ENCODE measurements at places on chromosomes 3 and 15.
A peak's percentile ranks its signal among the peaks of the same experiment; 100 is the strongest.

GRCh38 chr15:54046093-54046492 is 67.9 kb downstream of the UNC13C start:
- no peak for DNase-seq

- DNase-seq = no peak
Measured at GRCh38 chr3:107810171-107811071, 280.4 kb downstream of the CD47 start.

- no peak for DNase-seq
Measured at GRCh38 chr3:178750639-178751300, 214.5 kb downstream of the KCNMB2 start.

GRCh38 chr15:26967719-26968269 is 3.2 kb upstream of the GABRG3 start:
- peak; percentile 44 for DNase-seq

DNA sequence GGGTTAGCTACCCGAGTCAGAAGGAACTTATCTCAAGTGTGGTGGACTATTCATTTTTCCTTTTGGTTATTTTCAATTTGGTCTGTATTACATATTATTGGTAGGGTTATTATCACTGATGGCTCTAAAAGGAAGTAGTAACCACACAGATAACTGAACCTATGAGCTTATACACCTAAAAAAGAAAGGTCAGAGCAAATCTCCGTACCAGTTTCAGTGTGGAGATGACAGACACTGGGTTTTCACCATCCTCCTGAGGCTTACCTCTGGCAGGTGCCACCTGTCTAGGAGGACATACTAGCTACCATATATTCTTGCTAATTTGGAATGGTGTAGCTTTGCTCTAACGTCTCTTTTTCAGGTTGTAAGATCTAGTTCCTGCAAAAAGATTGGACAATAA is 10.2 kb downstream of the GAP43 start:
- no peak for DNase-seq

DNA sequence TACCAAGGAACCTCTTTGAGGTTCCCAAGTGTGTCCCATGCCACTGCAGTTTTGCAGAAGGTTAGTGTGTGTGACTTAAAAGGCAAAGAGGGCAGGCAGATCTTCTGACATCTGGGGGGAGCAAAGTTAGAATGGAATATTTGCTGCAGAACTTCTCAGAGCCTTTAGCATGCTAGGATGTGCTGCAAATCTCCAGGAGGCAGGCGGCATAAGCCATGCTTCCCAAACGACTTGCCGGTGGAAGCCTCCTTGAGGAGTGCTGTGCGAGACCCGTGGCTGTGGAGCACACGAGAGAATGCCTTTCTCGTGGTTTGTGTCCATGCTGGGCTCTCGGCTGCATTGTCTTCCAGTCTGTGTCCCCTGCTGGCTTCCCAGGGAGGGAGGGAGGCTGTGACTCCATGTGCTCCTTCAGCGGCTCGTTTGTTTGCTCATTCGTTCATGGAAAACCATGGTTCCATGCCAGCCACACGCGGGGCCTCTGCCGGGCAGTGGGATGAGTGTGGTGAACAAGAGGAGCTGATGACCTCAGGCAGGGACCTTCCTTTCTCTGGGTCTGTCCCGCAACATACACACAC is 13.8 kb downstream of the HDAC11 start:
- DNase-seq = no peak

GRCh38 chr3:42843713-42844411 is 31.8 kb downstream of the CYP8B1 start:
- DNase-seq = no peak

DNA sequence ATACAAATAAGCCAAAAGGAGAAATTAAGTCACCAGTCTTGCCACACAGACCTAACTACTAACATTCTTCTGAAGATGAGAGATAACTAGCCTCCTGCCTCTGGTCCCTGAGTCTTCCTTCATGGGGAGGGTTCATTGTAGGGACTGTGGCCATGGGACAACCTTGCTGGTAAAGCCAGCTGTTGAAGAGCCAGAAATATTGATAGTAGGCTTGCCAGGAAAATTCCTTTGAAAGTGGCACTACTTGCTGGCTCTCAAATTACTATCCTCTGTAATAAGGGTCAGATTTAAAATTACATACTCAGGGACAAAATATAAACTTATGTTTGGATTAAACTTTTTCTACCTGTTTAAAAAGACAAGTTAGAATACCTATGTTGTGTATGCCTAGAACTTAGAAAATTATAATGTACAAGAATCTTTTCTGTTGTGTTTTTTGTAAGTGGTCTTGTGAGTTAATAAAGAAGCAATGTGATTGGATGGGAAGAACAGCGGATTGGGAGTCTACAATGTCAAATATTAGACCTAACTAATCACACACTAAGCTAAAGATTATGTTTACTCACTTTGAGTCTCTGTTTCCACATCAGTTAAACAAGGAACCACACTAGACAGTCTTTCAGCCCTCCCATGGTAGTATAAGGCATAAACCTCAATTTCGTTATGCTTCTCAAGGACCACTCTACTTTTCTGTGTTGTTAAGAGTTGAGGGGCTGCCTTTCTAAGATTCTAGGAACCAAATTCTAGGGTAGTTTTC is 60.0 kb upstream of the TRIM71 start:
- no peak for DNase-seq

DNA sequence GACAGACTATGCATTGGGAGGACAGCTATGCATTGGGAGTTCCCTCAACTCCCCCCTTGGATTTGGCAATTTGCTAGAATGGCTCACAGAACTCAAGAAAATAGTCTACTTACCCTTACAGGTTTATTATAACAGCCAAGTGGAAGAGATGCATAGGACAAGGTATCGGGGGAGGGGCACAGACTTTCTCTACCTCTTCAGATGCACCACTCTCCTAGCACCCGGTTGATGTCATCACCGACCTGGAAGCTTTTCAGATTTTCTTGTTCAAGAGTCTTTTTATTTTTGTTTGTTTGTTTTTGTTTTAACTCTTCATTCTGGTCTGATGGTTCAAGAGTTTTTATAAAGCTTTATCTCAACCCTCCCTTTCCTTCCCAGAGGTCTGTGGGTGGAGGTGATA is 20.7 kb upstream of the ADAMTS9 start:
- DNase-seq = no peak

GRCh38 chr3:126463521-126463920 is 12.2 kb downstream of the ZXDC start:
- DNase-seq = no peak

DNA sequence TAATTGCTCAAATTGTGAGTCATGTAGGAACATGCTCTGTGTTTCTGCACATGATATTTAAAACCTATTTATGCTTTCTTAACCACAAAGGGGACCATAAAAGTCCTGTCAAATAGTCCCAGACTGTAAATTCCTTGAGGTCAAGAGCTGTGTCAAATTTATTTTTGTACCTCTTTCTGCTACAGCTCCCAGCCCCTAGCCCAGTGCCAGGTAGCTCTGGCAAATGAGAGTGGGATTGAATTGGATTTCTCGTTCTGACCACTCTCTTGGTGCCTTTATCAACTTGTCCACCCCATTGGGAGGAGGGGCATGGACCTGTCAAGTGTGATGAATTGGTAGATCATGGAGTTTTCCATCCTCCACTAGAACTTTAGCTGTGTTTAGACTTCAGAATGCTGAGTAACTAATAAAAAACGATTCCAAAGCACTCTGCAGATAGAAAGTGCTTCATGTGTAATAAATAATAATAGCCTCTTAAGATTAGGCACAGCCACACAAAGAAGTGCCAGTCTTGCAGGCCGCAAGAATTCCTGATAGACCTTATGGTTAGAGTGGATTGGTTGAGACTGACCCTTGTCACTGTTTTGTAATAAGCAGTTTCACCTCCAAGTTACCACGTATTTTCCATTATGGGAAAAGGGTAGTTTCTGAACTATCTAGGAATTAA is 120.4 kb downstream of the LPP start:
- no peak for DNase-seq

DNA sequence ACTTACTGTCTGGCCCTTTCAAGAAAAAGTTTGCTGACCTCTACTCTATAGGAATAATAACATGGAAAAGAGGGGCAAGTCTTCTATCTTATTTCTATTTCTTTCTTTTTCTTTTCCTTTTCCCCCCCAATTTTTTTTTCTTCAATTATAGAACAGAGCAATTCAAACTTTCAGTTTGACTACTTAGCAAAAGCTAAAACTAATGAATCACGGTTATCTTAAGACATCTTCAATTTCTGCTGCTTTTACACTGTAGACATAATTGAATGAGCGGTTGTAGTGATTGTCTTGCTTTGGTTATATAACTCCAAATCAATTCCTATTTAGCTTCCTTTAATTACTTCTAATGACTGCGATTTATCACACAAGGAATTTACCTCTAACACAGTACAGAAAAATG is 74.3 kb upstream of the P2RY1 start:
- DNase-seq = no peak

- no peak for DNase-seq
Measured at GRCh38 chr3:107910713-107911259, 180.0 kb downstream of the CD47 start.

- DNase-seq = no peak
Measured at GRCh38 chr3:146705225-146705624, 100.1 kb upstream of the PLSCR5 start.

GRCh38 chr3:17632401-17633100 is 109.9 kb downstream of the TBC1D5 start:
- DNase-seq = no peak

DNA sequence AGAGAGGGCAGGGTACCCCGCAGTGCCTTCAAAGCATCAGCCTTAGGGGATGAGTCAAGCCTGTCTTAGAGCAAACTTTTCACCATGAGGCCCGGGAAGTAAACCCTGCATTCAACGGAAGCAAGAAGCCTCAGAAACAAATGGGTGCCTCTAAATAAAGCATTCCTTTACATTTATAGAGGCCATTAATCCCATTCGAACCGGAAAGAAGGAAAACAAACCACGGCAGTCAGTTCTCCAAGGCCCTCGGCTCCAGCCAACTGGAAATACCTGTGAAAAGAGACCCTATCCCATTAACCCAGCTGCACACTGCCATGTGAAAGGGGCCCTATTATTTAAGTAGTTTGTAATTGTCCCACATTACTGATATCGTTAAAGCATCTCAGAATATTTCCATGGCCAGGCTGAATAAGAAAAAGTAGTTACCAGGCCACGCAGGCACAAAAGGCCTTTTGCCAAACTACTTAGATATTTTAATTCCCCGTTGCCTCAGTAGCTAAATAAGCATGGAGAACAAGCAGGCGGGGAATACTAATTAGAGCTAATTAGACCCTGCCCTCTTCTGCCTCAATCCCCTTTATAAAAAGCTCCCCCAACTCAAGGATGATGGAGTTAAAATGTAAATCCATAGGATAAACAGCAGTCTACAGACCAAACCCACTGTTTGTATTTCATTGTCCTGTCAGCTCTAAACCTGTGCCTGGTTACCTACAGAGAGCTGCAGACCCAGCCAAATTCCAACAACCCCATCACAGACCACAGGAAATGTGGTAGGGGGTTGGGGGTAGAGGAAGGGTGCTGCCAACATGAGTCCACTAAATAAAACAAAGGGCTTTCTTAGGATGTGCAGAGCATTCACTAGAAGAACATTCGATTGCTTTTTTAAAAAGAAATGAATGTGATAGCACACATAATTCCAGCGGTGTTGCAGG is 4.1 kb downstream of the ITGB5 start:
- DNase-seq = no peak

DNA sequence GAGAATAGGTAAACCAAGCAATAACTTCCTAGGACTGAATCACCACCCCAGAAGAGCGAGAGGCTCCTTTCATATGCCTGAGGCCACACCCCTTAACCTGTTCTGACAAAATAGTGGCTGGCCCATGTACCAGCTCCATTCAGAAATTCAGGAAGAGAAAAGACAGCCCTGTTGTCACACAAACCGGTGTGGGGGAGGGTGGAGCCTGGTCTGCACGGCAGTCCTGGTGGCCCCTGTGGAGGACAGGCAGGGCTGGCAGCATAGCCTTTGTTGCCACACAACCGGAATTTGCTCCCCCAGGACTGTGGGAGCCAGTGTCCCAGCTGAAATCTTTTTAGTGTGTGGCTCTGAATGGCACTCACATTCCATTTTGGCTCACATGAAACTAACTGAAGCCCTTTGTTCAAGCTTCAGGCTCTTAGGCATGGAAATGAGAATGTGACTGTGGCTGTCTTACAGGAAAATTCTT is 23.8 kb downstream of the RLBP1 start:
- DNase-seq = no peak

DNA sequence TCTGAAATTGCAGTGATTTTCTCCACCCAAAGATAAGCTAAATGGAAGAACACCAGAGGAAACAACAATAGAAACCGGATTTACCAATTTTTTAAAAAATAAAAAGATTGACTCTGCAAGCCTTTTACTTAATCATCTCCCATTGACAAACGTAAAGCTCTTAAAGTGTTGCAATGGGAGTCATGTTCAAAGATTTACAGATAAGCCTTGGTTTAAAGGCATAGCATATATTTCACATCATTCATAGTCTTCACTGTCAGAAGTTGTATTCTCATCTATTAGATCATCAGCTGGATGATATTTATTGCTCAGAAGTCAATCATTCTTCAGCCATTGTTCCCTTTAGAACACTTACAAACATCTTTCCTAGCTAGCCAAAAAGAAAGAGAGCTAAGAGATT is 397.6 kb downstream of the GBE1 start:
- no peak for DNase-seq

DNA sequence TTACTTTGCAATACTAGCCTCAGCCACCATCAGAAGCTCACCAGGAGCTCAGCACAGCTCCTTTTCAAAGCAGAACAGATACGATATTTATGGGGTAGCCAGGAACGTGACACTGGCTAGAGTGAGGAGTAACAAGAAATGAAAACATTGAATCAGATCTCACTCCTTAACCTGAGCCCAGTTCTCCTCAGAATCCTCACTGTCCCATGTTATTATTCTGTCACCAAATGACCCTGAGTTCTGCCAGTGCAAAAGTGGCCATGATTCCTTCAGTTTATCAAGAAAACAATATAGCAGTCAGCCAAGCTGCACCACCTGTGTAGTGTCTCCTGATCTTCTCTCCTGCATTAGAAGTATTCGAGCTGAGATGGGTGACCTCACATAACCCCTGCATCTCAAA is 956.7 kb downstream of the TUSC7 start:
- DNase-seq = no peak

- DNase-seq = no peak
Measured at GRCh38 chr15:62515696-62516395, 350.8 kb upstream of the C2CD4B start.

GRCh38 chr3:155007729-155008128 is 72.4 kb upstream of the MME start:
- DNase-seq = no peak

DNA sequence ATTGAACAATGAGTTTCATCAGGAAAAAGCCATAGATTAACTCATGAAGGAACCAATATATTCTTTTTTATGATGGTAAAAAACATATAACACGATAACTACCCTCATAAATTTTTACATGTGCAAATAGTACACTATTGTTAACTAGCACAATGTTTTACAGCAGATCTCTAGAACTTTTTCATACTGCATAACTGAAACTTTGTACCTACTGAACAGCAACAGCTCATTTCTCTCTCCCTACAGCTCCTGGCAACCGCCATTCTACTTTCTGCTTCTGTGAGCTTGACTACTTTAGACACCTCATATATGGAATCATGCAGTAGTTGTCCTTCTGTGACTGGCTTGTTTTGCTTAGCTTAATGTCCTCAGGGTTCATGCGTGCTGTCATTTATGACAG is 235.4 kb downstream of the NFKBIZ start:
- no peak for DNase-seq

- DNase-seq = no peak
Measured at GRCh38 chr15:53160092-53160704, 370.1 kb upstream of the ONECUT1 start.

GRCh38 chr3:64467255-64467944 is 220.4 kb downstream of the ADAMTS9 start:
- DNase-seq = no peak

GRCh38 chr15:83854950-83855707 is 201.2 kb downstream of the ADAMTSL3 start:
- DNase-seq = no peak

- no peak for DNase-seq
Measured at GRCh38 chr3:124448954-124449353, 281.3 kb upstream of the UMPS start.
